ENCODE measurements at places on chromosomes 12 and 14. TPM values are rescaled to one million over a fixed set of nuclear protein-coding genes. Genes with fewer than 3 reads are reported as not detected.

DNA sequence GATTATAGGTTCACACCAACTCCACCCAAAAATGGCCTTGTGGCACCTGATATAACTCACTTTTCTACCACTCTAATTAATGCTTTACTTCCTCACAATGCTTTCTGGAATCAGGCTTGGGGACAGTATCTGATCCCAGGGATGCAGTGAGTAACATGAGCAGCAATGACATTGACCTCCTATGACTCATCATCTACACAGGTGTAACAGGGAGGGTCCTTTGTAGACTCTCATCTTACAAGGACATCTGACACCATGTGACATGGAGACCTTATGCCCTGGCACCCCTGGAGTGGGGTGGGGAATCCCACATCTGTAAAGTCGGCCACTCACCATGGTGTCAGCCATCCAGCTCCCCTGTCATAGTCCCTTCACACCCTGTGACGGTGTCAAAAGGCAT is 586.4 kb downstream of the MED13L start:
- no peak for DNase-seq

DNA sequence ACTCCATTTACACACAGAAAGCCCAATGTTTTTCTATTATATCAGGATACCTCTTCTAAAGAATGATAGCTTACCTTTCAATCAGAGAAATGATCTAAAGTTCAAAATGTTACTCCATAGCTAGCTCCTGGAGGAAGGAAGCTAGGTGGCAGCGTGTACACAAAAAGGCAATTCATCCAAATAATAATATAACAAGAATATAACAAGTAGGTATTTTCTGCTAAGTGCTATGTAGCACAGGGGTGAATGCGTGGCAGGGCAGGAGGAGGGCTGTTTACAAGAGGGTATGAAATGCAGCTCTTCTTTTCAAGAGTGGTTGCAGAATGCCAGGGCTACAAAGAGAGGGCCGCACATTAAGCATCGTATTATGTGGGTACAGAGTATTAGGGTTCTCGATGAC is 663 bp upstream of the SNAPC1 start:
- DNase-seq = no peak

- no peak for DNase-seq
Measured at GRCh38 chr12:11731042-11731357, 81.5 kb downstream of the ETV6 start.

DNA sequence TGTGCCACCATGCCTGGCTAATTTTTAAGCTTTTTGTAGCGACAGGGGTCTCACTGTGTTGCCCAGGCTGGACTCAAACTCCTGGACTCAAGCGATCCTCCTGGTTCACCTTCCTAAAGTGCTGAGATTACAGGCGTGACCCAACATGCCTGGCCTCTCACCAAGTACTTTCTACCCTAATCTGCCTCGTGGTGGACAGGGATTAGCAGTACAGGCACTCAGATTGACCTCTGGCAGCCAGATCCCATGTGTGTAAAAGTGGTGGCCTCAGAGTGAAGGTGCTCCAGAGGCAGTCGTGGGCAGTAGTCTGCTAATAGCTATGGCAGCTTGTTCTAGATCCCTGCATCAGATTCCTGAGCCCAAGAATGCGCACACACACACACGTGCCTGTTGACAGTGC is 30.9 kb downstream of the MTHFD1 start:
- no peak for DNase-seq

DNA sequence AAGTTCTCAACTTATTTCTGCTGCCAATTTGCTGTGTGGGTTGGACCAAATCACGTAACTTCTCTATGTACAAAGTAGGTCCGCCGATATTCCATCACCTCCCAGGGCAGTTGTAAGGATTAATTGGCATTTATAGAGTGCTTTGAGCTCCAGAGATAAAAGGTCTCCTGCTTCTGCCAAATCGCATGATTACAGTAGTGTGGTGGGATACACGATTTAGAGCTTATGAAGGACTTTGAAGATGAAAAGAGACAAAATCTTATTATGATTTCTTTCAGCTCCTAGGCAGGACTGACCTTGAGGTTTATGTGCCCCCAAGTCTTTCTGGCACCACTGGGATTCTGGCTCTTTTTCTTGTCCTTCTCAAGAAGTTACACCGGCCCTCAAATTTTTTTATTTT is 84.7 kb downstream of the TBC1D30 start:
- DNase-seq = no peak

- DNase-seq = no peak
Measured at GRCh38 chr14:63273129-63273528, 45.6 kb downstream of the GPHB5 start.

GRCh38 chr12:58961166-58961565 is 40.9 kb upstream of the LRIG3 start:
- DNase-seq = no peak

DNA sequence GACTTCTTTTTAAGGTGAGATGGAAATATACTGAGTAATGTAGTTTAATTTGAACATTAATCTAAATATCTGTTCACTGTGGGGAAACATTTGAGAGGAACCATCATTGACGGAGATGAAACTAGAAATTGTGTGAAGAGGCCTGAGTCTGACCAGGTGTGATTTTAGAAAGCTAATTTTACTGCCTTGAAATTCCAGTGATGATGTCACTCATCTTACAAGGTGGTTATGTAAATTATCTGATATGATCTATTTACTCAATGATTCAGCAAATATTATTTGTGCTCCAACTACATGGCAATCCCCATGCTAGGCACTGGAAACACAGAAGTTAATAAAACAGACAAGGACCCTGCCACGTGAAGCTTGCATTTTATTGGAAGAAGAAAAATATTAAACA is 435.7 kb upstream of the DCN start:
- no peak for DNase-seq

- DNase-seq = no peak
Measured at GRCh38 chr12:51949342-51950030, 2.0 kb upstream of the ACVR1B start.

DNA sequence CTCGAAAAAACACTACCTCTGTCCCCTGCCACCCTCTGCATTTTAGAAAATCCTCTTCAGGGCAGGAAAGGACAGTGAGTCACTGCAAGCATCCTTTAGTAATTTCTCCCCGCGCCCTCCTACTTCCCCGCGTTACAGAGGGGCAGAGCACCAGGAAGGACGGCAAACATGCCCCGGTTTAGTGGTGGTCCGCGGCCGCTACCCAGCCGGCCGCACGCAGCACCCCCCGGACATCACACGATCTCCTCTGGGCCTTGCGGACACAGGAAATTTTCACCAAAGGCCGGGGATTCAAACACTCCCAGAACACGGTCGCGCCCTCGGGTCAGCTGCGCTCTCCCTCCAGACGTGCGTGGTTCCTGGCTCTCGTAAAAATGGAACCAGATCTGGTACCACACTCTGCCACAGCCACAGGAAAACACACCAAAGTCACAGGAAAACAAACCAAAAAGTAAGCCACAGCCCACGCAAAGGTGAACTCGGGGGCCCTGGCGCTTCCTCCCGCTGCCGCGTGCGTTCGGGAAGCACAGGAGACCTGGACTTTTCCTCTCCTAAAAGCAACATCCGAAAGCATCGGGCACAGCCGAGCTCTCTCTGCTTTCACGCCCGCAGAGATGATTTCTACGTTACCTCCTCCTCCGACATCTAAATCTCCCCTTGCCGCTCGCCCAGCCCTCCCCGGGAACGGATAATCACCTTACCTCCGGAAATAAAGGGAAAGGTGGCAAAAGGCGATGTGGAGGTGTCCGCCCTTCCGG is 839 bp downstream of the SLC38A1 start:
- no peak for DNase-seq

DNA sequence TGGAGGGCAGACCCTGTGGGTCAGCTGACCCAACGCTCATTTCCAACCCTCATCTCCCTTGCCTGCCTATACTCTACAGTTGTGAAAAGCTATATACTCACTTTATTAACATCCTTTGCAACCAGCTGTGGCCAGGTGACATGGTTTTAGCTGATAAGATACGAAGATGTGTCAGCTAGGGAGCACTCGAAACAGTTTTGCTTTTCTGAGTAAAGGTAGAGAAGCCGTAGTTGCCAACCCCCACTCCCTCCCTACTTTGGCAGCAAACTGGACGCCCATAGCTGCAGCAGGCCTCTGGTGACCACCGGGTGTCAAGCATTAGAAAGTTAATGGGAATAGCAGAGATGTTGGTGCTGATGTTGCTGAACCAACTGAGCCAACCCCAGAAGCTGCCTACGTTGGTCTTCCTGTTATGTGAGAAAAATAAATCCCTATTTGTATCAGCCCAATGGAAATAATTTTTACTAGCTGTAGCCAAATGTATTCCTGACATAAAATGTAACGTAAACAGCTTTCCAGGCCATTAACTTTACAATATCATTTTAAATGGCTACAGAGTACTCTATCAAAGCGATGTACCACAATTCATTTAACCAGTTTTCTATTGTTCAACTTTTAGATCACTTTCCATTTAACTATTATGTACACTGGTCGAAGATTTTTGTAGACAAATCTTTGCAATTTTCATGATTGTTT is 98.5 kb upstream of the TMCC3 start:
- DNase-seq = no peak

GRCh38 chr12:116213014-116213413 is 64.5 kb downstream of the MED13L start:
- peak; percentile 35 for DNase-seq

- no peak for DNase-seq
Measured at GRCh38 chr12:65948320-65949008, 124.2 kb downstream of the HMGA2 start.

GRCh38 chr14:54713379-54713778 is 146.5 kb downstream of the SAMD4A start:
- DNase-seq = no peak

DNA sequence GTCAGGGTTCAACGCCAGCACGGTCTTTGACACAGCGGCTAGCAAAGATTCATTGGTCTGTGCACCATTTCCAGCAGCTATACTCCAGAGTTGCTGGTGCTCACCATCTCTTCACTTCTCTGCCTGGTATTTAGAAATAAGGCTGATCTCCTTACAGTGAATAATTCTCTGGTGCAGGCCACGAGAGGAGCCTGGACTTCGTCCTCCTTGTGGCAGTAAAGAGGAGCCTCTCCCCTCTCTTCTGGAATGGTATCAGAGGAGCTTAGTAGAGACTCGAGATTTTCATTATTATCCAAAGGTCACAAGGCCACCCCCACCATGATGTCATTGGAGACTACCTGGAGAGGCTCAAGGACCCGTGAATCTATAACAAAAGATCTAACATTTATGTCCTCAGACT is 30.8 kb upstream of the BCL2L14 start:
- no peak for DNase-seq

GRCh38 chr12:57541001-57541400 is 6.0 kb downstream of the DCTN2 start:
- no peak for DNase-seq

DNA sequence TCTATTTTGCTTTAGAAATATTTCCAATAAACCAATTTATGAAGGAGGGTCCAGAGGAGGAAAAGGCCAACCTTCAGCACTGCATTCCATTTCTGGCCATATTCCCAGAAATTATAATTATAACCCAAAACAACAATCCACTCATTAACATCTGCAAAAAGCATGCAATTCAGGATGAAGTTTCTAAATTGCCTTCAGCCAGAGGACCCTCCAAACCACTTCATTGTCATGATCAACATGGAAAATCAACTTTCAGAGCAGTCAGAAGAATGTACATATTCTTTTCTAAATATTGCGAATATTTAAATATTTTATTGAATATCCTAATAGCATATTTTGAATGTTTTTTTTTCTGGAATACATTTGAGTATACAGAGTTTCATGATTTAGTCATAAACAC is 332.6 kb upstream of the TMEM132C start:
- DNase-seq = no peak

DNA sequence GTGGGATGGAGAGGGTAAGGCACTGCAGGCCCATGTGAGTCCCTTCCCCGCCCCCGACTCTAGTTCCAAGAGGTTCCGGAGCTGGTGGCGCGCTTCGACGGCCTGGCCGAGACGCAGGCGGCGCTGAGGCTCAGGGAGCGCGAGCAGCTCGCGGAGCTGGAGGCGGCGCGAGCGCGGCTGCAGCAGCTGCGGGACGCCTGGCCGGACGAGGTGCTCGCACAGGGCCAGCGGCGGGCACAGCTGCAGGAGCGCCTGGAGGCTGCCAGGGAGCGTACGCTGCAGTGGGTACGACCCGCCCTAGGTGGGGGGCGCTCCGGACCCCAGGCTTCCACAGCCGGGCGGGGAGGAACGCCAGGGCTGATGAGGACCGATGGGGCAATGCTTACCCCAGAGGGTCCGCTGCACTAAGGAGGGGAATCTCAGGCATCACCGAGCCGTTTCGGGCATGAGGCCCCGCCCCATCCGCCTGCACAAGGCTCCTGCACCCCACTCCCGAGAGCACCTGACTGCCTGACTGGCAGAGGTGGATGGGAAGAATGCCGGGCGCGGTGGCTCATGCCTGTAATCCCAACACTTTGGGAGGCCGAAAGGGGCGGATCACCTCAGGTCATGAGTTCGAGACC is 4.9 kb downstream of the CFAP73 start:
- DNase-seq = peak; percentile 91

GRCh38 chr14:74945852-74946658 is 9.3 kb downstream of the PGF start:
- DNase-seq = peak; percentile 90

- no peak for DNase-seq
Measured at GRCh38 chr12:26795910-26796309, 37.1 kb downstream of the ITPR2 start.

DNA sequence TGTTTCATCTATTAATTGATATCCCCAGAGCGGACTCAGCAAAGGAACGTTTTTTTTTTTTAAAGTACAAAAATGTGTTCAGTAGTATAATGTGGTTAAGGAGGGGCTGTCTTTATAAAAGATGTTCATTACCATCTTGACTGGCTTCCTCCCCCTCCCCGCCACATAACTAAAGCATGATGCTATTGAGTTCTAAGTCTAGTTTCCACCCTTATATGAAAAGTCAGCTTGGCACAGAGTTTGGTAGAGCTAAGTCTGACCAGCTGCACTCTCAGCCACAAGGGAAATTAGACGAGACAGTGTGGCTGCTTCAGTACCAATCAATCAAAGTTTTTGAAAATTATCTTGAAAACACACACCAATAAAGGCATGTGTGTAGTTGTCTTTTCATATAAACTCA is 1.9 kb upstream of the MYBPC1 start:
- no peak for DNase-seq

GRCh38 chr12:112885236-112885635 is 21.5 kb upstream of the OAS1 start:
- no peak for DNase-seq

GRCh38 chr12:46579474-46579873 is 206.9 kb upstream of the SLC38A2 start:
- DNase-seq = no peak

Gene SPX
- 0.16 TPM for total RNA-seq

Gene IL31
- total RNA-seq = not detected

Gene LRP1-AS
- not detected for total RNA-seq

Gene ANKS1B
- total RNA-seq = 5.8 TPM

Gene SERPINA9
- total RNA-seq = not detected

Gene AICDA
- not detected for total RNA-seq

Gene FGF6
- total RNA-seq = not detected

Gene TMEM260
- total RNA-seq = 22.9 TPM

Gene MRPL42
- 202 TPM for total RNA-seq

Gene SLC6A15
- total RNA-seq = 22.9 TPM

Gene SLCO1C1
- 1.6 TPM for total RNA-seq

Gene SSTR1
- total RNA-seq = 2.3 TPM

Gene APOF
- not detected for total RNA-seq

Gene RTL1
- total RNA-seq = not detected

Gene ACOT4
- 3.7 TPM for total RNA-seq

Gene IL26
- total RNA-seq = not detected

Data from GM23338 (cell line).